ENCODE measurements at places on chromosomes 16 and 17.

- DNase-seq = no peak
- H3K4me1 ChIP-seq = no peaks in the 10 kb centered on the region
- H3K36me3 ChIP-seq = no peaks in the 10 kb centered on the region
- H3K4me3 ChIP-seq = no peak overlapping the region
- H3K27ac ChIP-seq = no peak overlapping the region
- H3K27me3 ChIP-seq = no peaks in the 10 kb centered on the region
These were observed 365.1 kb downstream of the CDH8 start for GRCh38 chr16:61671161-61671560.

- H3K27ac ChIP-seq = no peak overlapping the region
- peak; percentile 88 for DNase-seq
- H3K4me1 ChIP-seq = no peaks in the 10 kb centered on the region
These were observed 668 bp downstream of the MMP15 start for GRCh38 chr16:58026139-58026704.

DNA sequence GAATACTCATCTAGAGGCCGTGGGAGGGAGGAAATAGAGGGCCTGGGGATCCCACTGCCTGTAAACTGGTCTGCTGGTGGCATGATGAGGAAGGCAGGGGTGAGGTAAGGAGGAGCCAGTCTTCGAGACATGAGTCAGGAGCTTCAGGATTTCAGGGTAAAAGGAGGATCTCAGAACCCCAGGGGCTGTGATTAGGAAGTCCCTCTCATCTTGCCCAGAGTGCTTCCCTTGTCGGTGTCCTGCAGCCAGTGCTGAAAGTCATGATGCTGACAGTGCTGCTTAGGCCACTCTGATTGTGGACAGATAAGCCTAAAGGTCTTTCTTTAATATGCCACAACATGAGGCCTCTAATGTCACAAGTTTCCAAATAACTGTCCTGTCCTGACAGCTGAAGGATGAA lies 29.6 kb downstream of the COG4 start:
- no peak overlapping the region for H3K4me3 ChIP-seq
- DNase-seq = no peak
- no peaks in the 10 kb centered on the region for H3K27me3 ChIP-seq
- H3K4me1 ChIP-seq = no peaks in the 10 kb centered on the region

GRCh38 chr17:4162321-4162720 lies 19.3 kb downstream of the CYB5D2 start:
- H3K27ac ChIP-seq = peak overlapping the region; percentile 69
- DNase-seq = no peak
- no peaks in the 10 kb centered on the region for H3K27me3 ChIP-seq
- H3K36me3 ChIP-seq = no peaks in the 10 kb centered on the region
- H3K4me1 ChIP-seq = no peaks in the 10 kb centered on the region

DNA sequence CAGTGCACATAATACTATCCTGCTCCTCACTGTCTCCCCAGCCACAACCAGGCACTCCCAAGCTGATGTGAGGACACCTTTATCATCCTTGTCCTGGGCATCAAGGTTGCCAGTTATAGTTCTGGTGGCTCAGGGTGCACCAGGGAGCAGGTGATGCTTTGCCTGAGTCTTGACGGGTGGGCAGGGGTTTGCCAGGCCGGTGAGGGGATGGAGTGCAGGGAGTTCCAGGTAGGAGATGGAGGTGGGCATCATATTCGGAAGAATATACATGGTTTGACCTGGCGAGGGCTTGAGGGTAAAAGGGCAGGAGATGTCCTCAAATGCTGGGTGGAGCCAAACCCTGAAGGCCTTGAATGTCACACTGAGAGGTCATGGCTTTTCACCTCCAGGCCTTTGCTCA lies 115.8 kb upstream of the CRHR1 start:
- H3K36me3 ChIP-seq = no peaks in the 10 kb centered on the region
- H3K4me1 ChIP-seq = no peaks in the 10 kb centered on the region
- no peaks in the 10 kb centered on the region for H3K27me3 ChIP-seq
- H3K27ac ChIP-seq = no peak overlapping the region
- no peak overlapping the region for H3K4me3 ChIP-seq

- no peak for DNase-seq
- H3K4me1 ChIP-seq = no peaks in the 10 kb centered on the region
- no peak overlapping the region for H3K27ac ChIP-seq
- H3K36me3 ChIP-seq = no peaks in the 10 kb centered on the region
- no peak overlapping the region for H3K4me3 ChIP-seq
These were observed 30.3 kb upstream of the RPH3AL start for GRCh38 chr17:382644-383533.

- no peak overlapping the region for H3K4me3 ChIP-seq
- H3K36me3 ChIP-seq = peaks cover 10% of the 10 kb centered on the region
- H3K27ac ChIP-seq = no peak overlapping the region
- DNase-seq = no peak
- H3K27me3 ChIP-seq = no peaks in the 10 kb centered on the region
These were observed 19.1 kb downstream of the WIPI1 start for GRCh38 chr17:68437979-68438822.

GRCh38 chr17:2055292-2056205 lies 646 bp downstream of the HIC1 start:
- H3K4me1 ChIP-seq = no peaks in the 10 kb centered on the region
- DNase-seq = no peak
- no peaks in the 10 kb centered on the region for H3K36me3 ChIP-seq
- peak overlapping the region; percentile 10 for H3K4me3 ChIP-seq
- H3K27me3 ChIP-seq = no peaks in the 10 kb centered on the region
- H3K27ac ChIP-seq = no peak overlapping the region
